Fibroblast of lung (primary cell): ENCODE measurements at places on chromosomes 5 and 9.

DNA sequence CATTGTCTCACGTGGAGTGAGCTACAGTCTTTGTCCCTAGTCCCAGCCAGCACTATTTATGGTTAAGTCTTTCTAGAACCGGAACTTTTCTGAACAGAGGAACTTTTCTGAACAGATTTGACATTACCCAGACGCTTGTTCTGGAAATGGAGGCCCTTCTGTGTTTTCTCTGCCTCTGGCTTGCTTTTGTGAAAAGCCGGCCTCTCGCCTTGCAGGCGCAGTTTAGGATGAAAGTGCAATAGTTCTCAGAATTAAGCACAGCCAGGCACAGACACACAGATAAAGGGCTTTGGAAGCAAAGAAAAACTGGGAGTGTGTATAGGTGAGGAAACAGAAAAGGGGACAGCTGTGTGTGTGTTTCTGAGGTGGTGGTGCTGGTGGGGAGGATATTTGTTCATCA lies 5.9 kb downstream of the GDNF start:
- H3K27ac ChIP-seq, result no peak overlapping the region
- no peaks in the 10 kb centered on the region for H3K27me3 ChIP-seq
- peaks cover 3% of the 10 kb centered on the region for H3K4me1 ChIP-seq

- H3K27ac ChIP-seq, result no peak overlapping the region
- no peaks in the 10 kb centered on the region for H3K36me3 ChIP-seq
- no peaks in the 10 kb centered on the region for H3K4me1 ChIP-seq
- H3K4me3 ChIP-seq, result no peak overlapping the region
Measured at GRCh38 chr5:35030426-35031100, 17.2 kb downstream of the AGXT2 start.

GRCh38 chr5:133048993-133049725 lies 2.7 kb upstream of the HSPA4 start:
- no peaks in the 10 kb centered on the region for H3K27me3 ChIP-seq
- no peak overlapping the region for H3K27ac ChIP-seq
- peaks cover 3% of the 10 kb centered on the region for H3K4me1 ChIP-seq
- H3K4me3 ChIP-seq, result no peak overlapping the region

- no peak overlapping the region for H3K4me3 ChIP-seq
- H3K36me3 ChIP-seq, result no peaks in the 10 kb centered on the region
- H3K4me1 ChIP-seq, result peaks cover 11% of the 10 kb centered on the region
- no peaks in the 10 kb centered on the region for H3K27me3 ChIP-seq
- DNase-seq, result peak; percentile 82
Measured at GRCh38 chr5:78803353-78803752, 154.8 kb upstream of the LHFPL2 start.

- H3K27me3 ChIP-seq, result no peaks in the 10 kb centered on the region
- H3K4me3 ChIP-seq, result no peak overlapping the region
- peak overlapping the region; percentile 11 for H3K27ac ChIP-seq
- no peaks in the 10 kb centered on the region for H3K36me3 ChIP-seq
- peak; percentile 76 for DNase-seq
Measured at GRCh38 chr5:61286446-61287132, 45.5 kb upstream of the ZSWIM6 start.

GRCh38 chr5:45643056-45643455 lies 53.1 kb downstream of the HCN1 start:
- no peak overlapping the region for H3K4me3 ChIP-seq
- no peak for DNase-seq
- H3K27me3 ChIP-seq, result no peaks in the 10 kb centered on the region
- no peaks in the 10 kb centered on the region for H3K4me1 ChIP-seq
- H3K36me3 ChIP-seq, result no peaks in the 10 kb centered on the region
- H3K27ac ChIP-seq, result no peak overlapping the region

- no peak for DNase-seq
- H3K4me3 ChIP-seq, result no peak overlapping the region
- H3K4me1 ChIP-seq, result no peaks in the 10 kb centered on the region
- peaks cover 11% of the 10 kb centered on the region for H3K27me3 ChIP-seq
Measured at GRCh38 chr5:79107020-79107796, 4.4 kb upstream of the BHMT start.

DNA sequence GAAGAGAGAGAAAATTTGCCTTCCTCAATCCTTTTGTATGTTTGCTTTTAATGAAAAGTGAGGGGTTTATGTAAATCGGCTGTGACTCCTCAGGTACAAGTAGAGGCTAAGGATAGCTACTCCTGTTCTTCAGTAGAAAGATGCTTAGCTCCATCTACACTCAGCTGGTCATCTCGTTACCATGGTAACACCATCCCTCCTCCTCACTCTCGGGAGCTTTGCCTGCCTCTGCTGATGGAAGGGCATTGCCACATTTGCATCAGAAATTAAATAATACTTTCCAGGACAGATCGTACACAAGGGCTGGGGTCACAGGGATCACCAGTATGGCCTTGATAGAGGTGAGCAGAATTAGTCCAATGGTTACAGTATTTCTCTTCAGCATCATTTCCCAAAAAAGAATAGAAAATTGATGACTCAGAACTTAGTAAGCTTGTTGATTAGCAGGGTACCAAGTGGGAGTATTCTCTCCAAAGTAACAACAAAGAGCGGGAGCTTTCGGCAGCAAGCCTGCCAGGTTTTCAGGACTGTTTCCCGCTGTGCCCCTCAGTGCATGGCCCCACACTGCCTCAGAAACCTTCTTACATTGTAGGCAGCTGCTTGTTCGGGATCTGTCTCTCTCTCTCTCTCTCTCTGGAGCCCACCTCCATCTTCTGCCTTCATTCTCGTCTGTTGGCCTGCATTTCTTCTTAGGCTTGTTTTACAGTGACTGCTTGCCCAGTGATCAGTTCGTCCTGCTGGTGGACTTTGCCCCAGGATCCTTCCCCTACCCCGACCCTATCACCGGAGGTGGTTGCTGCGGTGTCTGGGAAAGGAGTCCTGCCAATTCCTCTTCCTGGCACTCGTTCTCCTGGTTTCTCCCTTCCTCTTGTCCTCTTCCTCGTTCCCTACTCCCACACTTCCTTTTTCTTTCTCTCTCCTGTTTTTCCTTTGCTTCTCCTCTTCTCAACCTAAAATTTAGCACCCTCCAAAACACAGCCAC lies 51.9 kb upstream of the SNAPC3 start:
- peak; percentile 14 for DNase-seq
- H3K4me1 ChIP-seq, result peaks cover 3% of the 10 kb centered on the region
- H3K27me3 ChIP-seq, result no peaks in the 10 kb centered on the region
- H3K36me3 ChIP-seq, result no peaks in the 10 kb centered on the region
- no peak overlapping the region for H3K4me3 ChIP-seq

DNA sequence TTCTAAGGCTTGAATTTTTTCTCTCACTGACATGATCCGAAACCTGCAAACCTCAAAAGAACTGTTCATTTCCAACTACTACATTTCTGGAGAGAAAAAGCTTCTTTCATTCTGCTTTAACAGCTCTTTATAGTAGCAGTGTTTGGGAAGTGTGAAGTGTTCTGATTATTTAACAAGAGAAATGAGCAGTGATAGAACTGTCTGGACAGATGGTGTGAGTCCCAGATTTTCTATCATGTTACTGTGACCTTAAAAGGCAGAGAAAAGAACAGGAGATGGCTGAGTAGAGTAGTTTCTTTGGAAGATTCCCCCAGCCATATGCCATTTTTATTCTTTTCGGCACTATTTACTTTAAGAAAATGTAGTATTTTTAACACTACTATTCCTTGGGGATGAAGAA lies 41.3 kb upstream of the TAL2 start:
- H3K27me3 ChIP-seq, result no peaks in the 10 kb centered on the region
- no peak for DNase-seq
- no peaks in the 10 kb centered on the region for H3K4me1 ChIP-seq

- H3K27ac ChIP-seq, result no peak overlapping the region
- no peaks in the 10 kb centered on the region for H3K4me1 ChIP-seq
- peaks cover 8% of the 10 kb centered on the region for H3K36me3 ChIP-seq
Measured at GRCh38 chr9:114240216-114240615, 82.7 kb upstream of the ORM1 start.

DNA sequence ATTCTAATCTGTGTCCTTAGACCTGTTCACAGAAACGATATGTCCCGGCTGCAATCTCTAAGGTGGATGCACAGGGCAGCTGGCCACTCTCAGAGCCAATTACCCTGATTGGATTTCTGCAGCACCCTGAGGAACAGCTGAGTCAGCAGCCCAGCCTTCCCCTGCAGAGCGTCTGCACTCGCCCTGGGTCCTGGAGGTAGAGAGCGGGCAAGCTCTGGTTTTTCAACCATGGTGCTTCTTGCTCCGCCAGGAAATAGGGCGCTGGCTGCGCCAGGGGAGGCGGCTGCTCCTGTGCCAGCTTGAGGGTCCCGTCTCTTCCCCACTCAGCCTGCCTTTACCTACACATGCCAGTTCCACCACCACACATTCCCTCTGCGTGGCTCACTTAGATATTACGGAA lies 19.2 kb downstream of the NDUFS6 start:
- no peaks in the 10 kb centered on the region for H3K27me3 ChIP-seq
- no peaks in the 10 kb centered on the region for H3K4me1 ChIP-seq
- DNase-seq, result no peak
- H3K27ac ChIP-seq, result no peak overlapping the region

DNA sequence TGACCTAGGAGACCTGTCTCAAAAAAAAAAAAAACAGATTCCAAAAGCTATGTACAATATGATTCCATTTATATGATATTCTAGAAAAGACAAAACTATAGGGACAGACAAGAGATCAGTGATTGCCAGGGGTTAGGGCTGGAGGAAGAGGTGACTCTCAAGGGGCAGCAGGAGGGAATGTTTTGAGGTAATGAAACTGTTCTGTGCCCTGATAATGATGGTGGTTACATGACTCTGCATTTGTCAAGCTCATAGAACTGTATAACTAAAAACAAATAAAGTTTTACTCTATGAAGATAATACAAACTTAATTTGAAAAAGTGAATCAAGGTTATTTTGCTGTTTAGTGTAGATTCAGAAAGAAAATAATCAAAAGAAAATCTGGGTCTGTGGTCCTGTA lies 125.3 kb upstream of the IQGAP2 start:
- no peaks in the 10 kb centered on the region for H3K4me1 ChIP-seq
- H3K36me3 ChIP-seq, result no peaks in the 10 kb centered on the region
- no peaks in the 10 kb centered on the region for H3K27me3 ChIP-seq

GRCh38 chr9:28092981-28093936 lies 520.0 kb upstream of the C9orf72 start:
- H3K27me3 ChIP-seq, result no peaks in the 10 kb centered on the region
- no peaks in the 10 kb centered on the region for H3K4me1 ChIP-seq
- DNase-seq, result no peak
- H3K4me3 ChIP-seq, result no peak overlapping the region
- no peak overlapping the region for H3K27ac ChIP-seq

DNA sequence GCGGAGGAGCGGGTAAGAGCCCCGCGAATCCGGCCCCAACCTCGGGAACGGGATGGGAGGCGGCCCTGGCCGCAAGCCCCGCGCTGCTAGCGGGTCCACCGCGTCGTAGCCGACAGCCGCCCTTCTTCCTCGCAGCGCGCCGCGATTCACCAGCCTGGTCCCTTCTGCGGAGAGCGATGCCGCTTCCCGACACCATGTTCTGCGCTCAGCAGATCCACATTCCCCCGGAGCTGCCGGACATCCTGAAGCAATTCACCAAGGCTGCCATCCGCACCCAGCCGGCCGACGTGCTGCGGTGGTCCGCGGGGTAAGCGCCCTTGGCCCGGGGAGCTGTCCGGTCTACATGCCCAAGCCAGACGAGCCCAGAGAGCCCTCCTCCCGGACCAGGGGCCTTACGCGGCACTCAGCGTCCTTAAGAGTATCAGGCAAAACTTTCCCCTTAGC lies 335 bp downstream of the ROPN1L start:
- peak overlapping the region; percentile 42 for H3K27ac ChIP-seq
- peak overlapping the region; percentile 43 for H3K4me3 ChIP-seq
- H3K27me3 ChIP-seq, result no peaks in the 10 kb centered on the region
- no peaks in the 10 kb centered on the region for H3K36me3 ChIP-seq

- H3K4me3 ChIP-seq, result no peak overlapping the region
- DNase-seq, result peak; percentile 24
- no peaks in the 10 kb centered on the region for H3K36me3 ChIP-seq
- no peaks in the 10 kb centered on the region for H3K27me3 ChIP-seq
Measured at GRCh38 chr9:95808011-95808410, 67.5 kb upstream of the ERCC6L2 start.

DNA sequence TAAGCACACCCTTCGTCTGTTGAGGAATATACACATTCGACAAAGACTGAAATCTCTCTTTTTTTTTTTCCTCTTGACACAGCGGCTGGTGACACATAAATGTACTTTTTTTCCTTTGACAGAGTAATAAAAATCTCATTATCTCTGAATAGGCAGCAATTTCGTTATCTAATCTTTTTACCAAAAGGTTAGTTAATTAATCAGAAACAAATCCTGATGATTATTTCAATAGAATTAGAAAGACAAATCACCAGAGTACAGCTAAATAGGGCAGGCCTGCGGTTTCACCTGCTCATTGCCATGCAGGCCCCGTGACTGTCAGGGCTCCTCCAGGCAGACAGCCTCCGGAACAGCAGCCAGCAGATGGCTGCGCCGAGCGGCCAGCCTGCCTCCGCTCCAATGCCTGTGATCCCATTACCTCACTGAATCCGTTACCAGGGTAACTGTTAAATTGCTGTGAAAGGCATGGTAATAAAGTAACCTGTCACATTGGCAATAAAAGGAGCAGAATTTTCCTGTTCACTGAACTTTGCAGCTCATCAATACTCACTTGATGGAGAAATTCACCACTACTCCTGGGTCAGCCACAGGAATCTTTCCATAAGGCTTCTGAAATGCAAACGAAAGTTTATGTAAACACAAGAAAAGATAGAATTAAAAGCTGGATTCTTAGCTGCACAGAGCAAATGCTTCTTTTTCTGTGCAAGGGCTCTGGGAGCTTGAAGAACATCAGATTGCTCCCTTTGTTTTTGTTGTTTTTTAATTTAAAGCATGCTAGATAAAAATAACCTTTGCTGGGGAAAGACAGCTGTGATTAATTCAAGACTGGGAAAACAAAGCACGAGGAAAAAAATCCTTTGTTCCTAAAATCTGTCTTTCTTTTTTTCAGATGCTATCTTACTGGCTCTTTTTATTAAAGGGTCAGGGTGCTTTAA lies 666.4 kb upstream of the ZNF608 start:
- H3K4me1 ChIP-seq, result peaks cover 27% of the 10 kb centered on the region
- H3K27ac ChIP-seq, result peak overlapping the region; percentile 24
- no peaks in the 10 kb centered on the region for H3K27me3 ChIP-seq

DNA sequence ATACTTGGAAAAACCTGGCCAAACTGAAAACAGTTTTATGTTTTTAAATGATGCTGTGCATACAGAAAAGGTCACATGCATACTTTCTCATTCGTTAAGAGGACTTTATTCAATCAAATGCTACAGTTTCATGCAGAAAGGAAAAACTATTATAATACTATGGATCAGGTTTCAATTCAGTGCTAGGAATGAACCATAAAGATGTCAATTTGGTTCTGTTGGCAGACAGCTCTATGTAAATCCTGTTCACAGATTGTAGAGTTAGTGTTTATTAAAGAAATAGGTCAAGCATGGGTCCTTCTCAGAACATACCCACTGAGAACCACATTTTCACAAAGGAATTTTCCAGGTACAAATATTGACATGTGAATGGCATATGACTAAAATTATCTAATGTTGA lies 57.1 kb downstream of the RETREG1 start:
- H3K4me3 ChIP-seq, result no peak overlapping the region
- no peak overlapping the region for H3K27ac ChIP-seq
- no peaks in the 10 kb centered on the region for H3K4me1 ChIP-seq
- no peak for DNase-seq
- H3K36me3 ChIP-seq, result no peaks in the 10 kb centered on the region
- no peaks in the 10 kb centered on the region for H3K27me3 ChIP-seq
